ENCODE measurements at places on chromosomes 12 and 14.

DNA sequence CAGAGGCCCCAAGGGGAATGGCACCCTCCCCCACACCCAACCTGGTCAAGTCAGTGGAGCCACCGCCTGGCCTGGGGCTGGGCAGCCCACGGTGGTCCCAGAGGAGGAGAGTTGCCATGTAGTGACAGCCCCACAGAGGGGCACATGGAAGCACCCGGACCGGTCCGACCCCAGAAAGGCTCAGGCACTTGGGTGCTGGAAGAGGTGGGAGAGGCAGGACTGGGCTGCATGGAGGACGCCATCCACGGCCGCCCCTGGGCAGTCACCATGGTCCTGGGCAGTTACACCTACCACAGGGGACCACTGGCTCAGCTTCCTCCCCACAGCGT, 37.9 kb upstream of the TMEM179 start:
- DNase-seq, result no peak

DNA sequence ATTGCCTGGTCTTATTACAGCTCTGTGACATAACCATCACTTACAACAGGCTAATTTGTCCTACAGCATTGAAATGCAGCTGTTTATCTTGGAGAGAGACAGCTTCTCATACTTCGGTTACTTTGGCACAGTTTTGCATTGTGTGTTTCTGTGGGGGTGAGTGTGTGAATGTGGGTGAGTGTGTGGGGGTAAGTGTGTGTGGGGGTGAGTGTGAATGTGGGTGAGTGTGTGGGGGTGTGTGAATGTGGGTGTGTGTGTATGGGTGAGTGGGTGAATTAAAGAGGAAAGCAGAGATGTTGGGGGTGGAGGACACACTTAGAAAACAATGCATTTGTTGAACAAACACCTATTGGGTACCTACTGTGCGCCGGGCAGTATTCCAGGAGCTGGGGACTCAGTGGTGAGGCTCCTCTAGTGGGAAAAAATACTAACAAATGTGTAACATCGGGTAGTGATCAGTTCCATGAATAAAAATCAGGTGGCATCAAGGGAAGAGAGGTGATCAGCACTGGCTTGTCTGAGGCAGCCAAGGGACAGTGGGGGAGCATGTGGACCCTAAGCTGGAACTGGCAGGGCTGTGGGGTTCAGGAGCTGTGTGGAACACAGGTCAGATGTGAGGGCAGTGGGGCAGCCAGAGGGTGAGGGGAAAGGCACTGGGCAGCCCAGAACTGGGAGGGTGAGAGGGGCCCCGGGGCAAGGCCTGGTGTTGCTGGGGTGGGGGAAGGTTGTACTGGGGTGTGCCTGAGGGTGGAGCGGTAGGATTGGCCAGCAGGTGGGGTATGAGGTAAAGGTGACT, 44.1 kb upstream of the AMN start:
- DNase-seq, result no peak

GRCh38 chr12:65464930-65465329, 186.4 kb downstream of the MSRB3 start:
- no peak for DNase-seq

DNA sequence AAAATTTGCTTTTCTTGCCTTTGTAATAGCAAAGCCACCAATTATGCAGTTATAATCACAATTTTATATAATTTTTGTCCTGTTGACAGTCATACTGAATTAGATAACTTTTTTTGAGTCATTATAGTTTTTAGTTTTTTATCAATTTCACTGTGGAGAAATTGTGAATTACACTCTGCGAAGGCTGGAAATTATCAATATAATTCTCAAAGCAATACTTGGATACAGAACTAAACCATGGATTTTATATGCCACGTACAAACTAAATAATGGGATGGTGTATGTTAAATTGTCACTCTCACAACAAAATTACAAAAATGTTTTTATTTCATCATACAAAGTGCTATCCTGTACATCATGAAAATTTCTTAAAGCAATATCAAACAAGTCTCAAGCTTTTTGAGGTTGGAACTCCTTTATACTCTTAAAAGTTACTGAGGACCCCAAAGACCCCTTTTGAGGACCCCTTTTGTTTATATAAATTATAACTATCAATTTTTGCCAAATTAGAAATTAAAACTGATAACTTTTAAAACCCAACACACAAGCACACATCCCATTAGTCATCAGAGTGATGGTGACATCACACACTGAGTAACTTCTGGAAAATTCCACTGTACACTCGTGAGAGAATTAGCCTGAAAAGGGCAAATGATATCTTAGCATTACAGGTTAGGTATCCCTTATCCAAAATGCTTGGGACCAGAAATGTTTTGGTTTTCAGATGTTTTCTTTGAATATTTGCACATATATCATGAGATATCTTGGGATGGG, 19.8 kb upstream of the AQP2 start:
- no peak for DNase-seq

- peak; percentile 94 for DNase-seq
These were observed 15.5 kb downstream of the FOS start for GRCh38 chr14:75293920-75294648.

- no peak for DNase-seq
These were observed 18.0 kb upstream of the IFNG start for GRCh38 chr12:68177562-68177961.

DNA sequence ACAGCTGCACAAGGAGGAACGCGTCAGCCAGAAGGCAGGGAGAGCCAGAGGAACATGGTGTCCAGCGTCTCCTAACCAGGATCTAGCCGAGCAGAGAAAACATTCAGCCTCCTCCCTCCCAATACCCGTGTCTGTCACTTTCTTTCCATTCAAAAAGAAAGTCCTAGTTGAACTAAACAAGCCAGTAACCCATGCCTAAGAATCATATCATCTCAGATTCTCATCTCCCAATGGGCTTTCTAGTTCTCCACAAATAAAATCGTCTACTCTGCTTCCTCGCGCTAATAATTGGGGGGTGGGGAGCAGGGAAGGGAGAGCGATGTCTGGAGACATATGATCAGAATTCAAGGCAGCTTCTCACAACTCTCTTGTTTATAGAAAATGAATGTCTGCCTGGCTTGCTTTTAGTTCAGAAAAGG, 7.4 kb downstream of the NKX2-1 start:
- no peak for DNase-seq

GRCh38 chr12:91186156-91186555, 3.5 kb upstream of the DCN start:
- DNase-seq, result no peak

GRCh38 chr14:38409071-38409705, 153.3 kb upstream of the CLEC14A start:
- no peak for DNase-seq

DNA sequence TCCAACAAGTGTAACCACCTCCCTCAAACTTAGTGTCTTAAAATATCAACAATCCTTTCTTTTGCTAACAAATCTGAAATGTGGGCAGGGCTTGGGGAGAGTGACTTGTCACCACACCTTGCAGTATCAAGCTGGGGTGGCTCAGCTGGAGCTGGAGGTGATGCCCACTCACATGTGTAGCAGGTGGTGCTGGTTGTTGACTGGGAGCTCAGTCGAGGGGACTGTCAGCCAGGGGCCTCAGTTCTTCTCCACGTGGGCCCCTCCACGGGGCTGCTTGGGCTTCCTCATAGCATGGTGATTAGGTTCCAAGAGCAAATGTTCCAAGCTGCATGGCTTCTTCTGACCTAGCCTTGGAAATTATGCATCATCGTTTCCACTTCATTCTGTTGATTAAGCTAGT, 32.6 kb upstream of the ESRRB start:
- DNase-seq, result no peak
